ENCODE measurements at places on chromosomes 6 and 20.

DNA sequence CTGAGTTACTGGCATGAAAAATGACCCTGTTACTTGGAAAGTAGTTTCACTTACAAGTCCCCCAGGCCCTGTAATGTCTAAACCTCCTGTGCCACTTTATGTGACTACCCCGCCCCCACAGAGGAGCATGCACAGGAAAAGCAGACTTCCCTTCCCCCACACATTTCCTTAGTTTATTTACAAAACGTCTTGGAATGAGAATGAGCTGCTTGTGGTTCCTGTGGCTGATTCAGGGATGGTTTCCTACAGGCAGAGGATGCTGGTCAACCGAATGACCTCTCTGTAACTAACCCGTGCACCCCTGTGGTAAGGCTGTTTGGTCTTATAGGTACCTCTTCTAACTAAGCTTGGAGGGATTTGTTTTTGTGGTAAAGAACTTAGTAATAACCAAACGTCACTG, 28.5 kb downstream of the RSPO3 start:
- DNase-seq: no peak

DNA sequence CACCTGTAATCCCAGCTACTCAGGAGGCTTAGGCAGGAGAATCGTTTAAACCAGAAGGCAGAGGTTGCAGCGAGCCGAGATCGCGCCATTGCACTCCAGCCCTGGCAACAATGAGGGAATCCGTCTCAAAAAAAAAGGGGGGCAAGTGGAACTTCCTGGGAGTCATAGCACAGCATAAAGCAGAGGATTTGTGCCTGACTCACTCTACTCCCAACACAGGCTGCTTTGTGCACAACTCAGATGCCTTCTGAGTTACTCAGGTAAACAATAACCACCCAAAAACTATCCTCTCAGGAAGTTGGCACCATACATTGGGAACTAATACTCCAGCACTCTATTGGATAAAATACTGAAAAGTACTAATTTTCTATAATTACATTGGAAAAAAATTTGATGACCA, 2.5 kb upstream of the TMEM244 start:
- no peak for DNase-seq

DNA sequence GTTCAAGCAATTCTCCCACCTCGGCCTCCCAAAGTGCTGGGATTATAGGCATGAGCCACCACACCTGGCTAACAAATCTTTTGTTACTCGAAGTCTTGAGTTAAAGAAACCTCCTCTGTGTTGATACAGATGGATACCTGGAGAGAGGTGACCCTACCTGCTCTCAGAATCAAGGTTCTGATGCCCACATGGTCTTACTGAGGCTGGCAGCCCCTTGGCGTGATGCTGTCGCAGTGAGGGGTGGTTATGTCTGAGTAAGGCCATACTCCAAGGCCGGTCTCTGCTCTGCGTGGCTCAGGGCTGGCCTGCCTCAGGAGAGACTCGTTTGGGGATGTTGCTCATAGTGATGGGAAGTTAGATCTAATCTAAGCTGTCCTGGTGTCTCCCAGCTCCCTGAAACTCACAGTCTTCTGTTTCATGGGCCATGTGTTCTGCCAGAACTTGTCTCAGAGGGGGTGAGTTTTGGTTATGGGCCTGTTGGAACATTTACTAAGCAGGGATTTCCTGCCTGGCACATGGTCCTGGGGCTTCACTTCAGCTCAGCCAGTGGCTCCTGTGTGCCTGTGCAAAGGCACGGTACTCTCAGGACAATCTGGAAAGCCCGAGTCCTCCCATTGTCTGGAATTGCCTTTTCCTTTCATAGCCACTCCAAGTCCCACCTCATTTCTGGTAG, 17.5 kb upstream of the TRAF3IP2 start:
- no peak for DNase-seq

- DNase-seq: no peak
Observed at GRCh38 chr6:132118144-132118543, 167.0 kb upstream of the CCN2 start.

DNA sequence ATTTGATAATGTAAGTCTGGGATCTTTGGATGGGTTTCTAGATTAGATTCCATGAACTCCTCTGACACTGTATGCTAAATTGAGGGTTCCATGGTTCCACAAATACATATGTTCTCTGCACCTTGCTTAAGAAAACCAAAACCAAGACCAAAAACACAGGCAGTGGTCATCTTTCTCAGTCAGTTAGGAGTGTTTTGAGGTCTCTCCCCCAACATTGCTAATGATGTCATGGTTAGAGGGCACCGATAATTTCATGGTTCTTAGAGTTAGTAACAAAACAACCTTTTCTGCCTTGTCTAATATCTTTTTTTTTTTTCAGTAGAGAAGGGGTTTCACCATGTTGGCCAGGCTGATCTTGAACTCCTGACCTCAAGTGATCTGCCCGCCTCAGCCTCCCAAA, 44.5 kb downstream of the ARID1B start:
- DNase-seq: no peak

DNA sequence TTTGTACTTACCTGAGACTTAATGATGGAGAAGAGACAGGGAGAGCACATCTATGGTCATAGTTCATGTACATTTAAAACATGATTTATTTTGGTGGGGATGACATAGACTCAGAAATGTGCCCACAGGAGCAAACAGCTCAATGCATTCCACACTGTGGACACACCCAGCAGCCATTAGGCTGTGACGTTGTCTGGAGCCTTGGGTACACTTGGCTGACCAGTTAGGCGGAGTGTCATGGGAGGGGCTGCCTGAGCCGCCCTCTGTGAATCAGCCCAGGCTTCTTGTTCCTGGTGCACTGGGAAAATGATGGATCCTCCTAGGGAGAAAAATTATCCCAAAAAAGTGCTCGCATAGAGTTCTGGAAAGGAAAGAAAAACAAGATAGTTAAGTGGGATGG, 231.0 kb upstream of the GMDS start:
- DNase-seq: no peak

DNA sequence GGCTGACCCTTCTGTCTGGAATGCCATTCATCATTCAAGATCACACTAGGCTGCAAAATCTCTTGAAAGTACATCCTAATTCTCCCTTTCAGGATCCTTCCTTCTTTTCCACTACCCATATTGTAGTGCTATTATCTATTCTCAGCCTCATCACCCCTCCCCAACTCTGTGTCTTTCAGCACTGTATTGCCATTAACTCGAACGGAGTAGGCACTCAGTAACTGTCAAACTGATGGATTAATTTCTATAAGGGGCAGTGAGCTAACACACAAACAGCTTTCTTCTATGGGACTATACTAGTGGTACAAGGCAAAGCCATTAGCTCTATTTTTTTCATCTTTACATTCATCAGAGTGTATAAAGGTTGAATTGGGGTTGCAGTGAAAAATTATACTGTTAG, 46.6 kb downstream of the LAMA4 start:
- no peak for DNase-seq

DNA sequence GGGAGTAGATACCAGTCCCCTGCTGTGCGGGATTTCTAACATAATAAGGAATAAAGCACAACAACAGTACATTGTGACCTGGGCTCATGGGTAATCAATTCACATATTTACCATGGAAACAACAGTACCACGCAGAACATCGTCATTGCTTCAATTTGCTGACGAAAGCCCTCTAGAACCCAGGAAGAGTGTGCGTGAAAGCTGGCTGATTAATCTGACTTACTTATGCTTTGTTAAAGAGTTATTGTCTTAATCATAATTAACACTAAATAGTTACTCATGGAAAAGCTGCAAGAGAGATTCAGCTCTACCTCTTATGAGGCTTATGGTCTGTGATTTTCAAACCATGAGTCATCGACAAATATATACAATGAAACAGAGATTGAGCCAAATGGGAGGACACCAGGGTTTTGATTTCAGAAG, 644.3 kb upstream of the AGPAT4 start:
- DNase-seq: no peak

- DNase-seq: no peak
Observed at GRCh38 chr6:63597141-63598048, 25.1 kb downstream of the LOC128125822 start.

- DNase-seq: no peak
Observed at GRCh38 chr6:126880964-126881363, 237.5 kb upstream of the RSPO3 start.

DNA sequence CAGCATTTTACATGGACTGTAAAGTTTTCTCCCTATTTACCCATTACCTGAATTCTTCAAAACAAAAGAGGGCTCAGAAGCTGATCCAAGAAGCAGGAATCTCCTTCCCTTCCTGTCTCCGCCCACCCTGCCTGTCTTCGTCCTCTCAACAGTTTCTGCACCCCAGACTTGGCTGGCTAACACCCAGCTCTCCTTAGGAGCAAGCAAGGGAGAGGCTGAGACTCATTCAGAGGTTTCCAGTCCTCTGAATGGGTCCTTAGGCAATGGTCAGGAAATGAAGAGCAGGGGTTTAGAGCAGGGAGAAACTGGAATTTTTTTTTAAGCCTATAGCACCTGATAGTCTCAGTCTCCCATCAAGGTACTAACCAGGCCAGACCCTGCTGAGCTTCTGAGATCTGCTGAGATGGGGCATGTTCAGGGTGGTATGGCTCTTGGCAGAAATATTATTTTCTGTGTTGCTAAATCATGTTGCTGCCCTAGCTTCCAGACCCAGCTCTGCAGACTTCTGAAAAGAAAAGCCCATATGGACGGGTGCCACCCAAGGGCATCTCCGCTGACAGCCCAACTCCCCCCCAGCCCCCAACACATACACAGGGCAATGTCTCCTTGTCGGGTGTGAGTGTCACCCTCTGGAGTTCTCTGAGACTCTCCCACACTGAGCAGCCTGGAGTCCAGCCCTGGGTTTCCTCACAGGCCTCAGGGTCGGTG, 74.6 kb upstream of the CD93 start:
- DNase-seq: no peak

DNA sequence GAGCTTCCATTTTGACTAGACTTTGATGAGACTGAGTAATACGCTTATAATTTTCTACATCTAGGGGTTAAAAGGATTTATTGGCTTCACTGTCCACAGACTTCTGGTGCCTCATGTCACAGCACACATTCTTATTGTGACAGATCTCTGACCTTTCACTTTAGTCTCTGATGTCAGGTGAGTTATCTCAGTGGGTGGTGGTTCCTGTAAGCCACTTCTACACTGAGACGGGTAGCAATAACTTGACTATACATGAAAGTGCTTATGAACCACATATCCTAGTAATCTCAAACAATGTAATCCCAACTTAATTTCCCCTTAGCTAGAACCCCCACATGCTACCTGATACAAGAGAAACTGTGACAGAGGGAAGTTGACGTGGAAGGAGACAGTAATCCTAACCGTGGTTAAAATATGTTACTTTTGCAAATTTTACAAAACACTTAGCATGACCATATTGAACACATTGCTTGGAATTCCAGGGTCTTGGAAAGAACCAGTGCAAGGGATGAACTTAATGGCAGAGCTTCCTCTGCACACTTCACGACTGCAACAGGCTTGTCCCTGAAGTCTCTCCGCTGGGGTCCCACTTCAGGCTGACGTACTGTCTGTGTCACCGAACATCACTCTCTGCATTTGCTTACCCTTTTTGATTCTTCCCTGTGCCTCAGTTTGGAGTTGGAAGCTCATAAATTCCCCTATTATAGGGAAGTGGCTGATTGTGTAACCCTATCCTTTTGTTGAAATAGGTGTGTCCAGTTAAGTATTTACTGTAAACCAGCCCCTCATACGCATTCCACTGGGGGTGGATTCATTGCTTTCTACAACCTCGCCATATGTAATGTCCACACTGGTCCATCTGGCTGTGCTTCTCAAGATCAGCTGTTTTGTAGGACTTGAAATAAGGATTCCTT, 6.4 kb upstream of the TRIM40 start:
- DNase-seq: no peak

- no peak for DNase-seq
Observed at GRCh38 chr6:72588155-72588554, 33.7 kb upstream of the KCNQ5 start.

- DNase-seq: no peak
Observed at GRCh38 chr6:25995507-25995906, 32.9 kb downstream of the TRIM38 start.

GRCh38 chr20:16918366-16918765, 170.2 kb downstream of the OTOR start:
- DNase-seq: no peak

DNA sequence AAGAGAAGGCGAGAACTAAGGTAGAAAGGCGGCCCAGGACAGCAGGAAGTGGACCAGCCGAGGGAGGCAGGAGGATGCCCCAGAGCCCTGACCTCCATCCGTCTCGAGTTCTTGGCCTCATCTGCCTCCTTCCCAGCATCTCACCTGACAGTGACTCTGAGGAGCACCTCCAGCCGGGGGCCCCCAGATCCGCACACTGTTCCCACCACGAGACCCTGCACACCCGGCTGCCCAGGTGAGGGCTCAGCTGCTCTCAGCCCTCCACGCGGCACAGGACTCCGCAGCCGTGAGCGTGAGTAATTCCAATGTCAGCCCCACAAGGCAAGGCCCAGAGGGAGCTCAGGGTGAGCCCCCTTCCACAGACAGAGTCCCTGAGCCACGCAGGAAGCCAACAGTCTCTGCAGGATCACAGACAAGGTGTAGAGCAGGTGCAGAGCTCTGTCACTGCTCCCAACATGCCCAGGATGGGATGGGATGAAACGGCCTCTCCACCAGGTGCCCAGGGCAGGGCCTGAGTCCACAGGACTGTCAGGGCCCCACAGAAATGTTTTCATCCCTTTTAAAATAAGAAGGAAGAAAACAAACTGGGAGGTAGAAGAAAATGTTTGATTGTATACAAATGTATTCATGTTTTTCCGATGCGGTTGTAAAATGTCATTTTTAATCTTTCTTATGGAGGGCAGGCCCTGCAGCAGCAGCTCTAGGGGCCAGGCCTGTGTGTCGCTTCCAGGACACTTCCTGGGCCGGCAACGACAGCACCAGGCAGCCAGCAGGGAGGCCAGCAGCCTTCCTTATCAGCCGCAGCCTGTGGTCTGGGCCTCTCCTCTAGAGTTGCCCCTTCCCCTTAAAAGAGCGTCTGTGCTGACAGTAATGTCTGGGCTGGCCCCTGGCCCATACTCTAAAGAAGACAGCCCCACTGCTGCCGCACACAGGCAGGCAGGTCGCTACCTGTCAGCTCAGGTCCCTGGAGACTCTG, 66.9 kb downstream of the DLL1 start:
- no peak for DNase-seq

DNA sequence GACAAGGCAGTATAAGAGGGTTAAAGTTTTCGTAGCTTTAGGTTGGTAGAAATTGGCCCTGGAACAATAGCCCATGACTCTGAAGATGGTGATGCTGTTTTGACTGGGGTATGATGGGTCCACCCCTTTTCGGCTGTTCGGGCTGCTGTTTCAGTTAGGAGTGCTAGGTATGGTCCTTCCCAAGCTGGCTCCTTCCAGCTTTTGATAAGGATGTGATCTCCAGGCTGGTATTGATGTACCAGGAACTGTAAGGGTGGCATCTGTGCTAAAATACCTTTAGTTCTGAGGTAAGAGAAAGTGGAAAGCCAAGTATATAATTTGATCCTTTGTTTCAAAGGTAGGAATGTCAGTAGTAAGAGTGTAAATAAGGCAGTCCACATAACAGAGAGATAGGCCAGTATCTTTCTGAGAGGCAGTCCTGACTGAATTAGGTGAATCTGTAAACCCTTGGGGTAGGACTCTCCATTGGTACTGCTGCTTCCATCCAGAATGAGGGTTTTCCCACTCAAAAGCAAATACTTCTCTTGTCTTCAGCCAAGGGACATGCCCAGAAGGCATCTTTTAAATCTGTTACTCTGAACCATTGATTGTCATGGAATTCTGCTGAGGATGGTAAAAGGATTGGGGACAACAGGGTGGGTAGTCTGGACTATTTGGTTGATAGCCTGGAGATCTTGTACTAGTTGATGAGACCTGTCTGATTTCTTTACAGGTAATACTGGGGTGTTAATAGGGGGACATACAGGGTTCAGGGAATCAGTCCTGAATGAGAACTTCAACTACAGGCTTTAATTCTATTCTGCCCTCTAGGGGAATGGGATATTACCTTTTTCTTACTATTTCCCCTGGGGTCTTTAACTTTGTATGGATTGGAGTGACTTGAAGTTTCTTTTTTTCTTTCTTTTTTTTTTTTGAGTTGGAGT, 6.1 kb upstream of the ZNFX1 start:
- DNase-seq: no peak
